ENCODE measurements at places on chromosomes 7 and 10. TPM values are rescaled to one million over a fixed set of nuclear protein-coding genes. Genes with fewer than 3 reads are reported as not detected.

The FEZF1 gene
- total RNA-seq, result 2.6 TPM

The OR13A1 gene
- total RNA-seq, result not detected

GRCh38 chr10:80168162-80168511 is 35.6 kb downstream of the PLAC9 start:
- H3K27ac ChIP-seq, result peak overlapping the region; percentile 89
- no peak overlapping the region for H3K4me3 ChIP-seq
- peaks cover 28% of the 10 kb centered on the region for H3K4me1 ChIP-seq
- no peaks in the 10 kb centered on the region for H3K27me3 ChIP-seq
- DNase-seq, result peak; percentile 65

DNA sequence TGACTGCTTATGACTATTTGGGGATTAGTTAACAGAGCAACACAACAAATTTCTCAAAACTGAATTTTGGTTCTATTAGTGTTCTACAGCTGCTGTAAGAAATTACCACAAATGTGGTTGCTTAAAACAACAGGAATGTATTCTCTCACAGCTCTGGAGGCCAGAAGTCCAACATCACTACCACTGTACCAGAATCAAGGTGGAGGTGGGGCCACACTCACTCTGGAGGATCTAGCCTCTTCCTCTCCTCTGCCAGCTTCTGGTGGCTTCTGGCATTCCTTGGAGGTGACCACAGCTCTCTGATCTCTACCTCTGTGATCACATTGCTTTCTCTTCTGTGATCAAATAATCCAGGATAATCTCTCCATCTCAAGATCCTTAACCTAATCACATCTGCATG is 194.7 kb upstream of the BMPER start:
- no peak for DNase-seq
- H3K27ac ChIP-seq, result no peak overlapping the region
- no peaks in the 10 kb centered on the region for H3K36me3 ChIP-seq
- no peaks in the 10 kb centered on the region for H3K27me3 ChIP-seq
- H3K4me3 ChIP-seq, result no peak overlapping the region

GRCh38 chr7:81845744-81846241 is 75.9 kb upstream of the HGF start:
- H3K4me1 ChIP-seq, result no peaks in the 10 kb centered on the region
- H3K27me3 ChIP-seq, result no peaks in the 10 kb centered on the region
- H3K27ac ChIP-seq, result no peak overlapping the region
- no peak for DNase-seq
- H3K36me3 ChIP-seq, result no peaks in the 10 kb centered on the region
